ENCODE measurements at places on chromosomes 2 and 18. TPM values are rescaled to one million over a fixed set of nuclear protein-coding genes. Genes with fewer than 3 reads are reported as not detected.

Gene ORMDL1
- total RNA-seq = 56.8 TPM

Gene SOWAHC
- 12.6 TPM for total RNA-seq

Gene SFXN5
- total RNA-seq = 19.7 TPM

Gene CDK15
- total RNA-seq = 0.84 TPM

Gene GKN1
- not detected for total RNA-seq

Gene LYPD6B
- 0.81 TPM for total RNA-seq

Gene SULT1C2
- total RNA-seq = 14.6 TPM

Gene RAB31
- total RNA-seq = 115 TPM

Gene CRACDL
- total RNA-seq = 15.2 TPM

Gene MGAT4A
- total RNA-seq = 51.7 TPM

Gene PECR
- 13.4 TPM for total RNA-seq

DNA sequence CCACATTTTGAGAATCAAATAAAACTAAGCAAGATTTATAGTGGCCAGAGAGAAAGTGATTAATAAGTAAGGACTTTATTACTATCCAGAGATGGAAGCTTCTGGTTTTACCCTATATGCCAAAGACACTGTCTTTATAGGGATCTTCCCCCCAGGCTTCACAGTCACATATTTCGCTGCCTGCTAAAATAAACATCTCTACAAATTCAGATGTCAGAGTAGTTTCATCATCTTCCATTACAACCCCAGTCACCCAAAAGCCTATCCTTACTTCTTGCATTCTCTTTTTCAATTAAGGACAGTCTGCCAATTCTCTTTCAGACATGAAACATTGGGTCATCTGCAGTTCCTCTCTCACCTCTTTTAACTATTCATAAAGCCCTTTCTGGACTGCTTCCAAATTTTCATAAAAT is 28.3 kb downstream of the CREB1 start:
- no peak for DNase-seq

GRCh38 chr2:217713395-217714286 is 289.2 kb downstream of the TNS1 start:
- DNase-seq = peak; percentile 84

GRCh38 chr2:128500138-128500800 is 181.6 kb upstream of the HS6ST1 start:
- DNase-seq = no peak

DNA sequence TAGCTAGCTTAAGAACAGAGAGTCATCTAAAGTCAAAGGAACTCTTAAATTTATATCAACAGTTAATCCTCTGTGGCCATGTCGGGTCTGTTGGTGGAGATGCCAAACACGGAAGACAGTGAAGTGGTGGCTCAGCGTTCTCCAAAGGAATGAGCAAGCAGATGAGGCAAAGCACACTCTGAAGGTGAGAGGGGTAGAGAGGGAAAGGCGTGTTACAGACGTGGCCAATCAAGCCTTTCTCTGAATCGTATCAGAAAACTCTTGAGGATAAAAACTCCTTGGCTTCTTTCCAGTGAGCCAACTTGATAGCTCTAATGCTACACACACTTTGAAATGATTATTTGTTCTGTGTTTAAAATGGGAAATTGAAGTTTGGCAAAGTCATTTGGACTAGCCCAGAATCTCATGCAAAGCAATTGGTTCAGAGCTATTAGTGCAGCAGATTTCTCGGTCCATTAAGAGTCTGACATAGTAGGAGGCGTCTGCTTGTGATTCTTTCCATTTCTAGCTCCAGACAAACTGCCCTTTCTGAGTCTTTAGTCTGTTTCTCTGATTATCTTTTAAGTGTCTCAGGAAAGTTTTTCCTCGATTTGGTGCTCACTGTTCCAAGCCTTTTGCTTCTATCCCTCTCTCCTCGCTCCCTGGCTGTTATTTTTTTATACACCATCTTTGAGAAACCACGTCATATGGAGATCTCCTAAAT is 57.5 kb upstream of the CPO start:
- DNase-seq = no peak

DNA sequence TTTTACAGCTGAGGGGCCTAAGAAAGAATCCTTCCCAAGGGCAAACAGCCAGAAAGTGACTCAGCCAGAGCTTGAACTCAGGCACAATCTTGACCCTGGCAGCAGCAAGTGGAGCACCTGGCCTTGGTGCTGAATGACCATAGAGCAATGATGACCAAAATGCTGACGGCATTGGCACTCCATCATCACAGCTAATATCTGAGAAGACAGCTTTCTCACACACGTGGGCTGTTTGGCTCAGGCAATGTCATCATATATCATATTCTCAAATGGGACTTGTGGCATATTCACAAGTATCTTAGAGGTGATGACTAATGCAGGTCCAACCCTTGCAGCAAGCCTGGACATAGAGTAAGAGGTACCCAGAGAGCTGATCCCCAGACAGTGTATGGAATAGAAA is 443.9 kb upstream of the MYT1L start:
- DNase-seq = no peak

GRCh38 chr2:14016289-14016955 is 616.1 kb upstream of the LRATD1 start:
- peak; percentile 22 for DNase-seq

GRCh38 chr2:173544641-173545363 is 190.1 kb downstream of the CDCA7 start:
- no peak for DNase-seq

DNA sequence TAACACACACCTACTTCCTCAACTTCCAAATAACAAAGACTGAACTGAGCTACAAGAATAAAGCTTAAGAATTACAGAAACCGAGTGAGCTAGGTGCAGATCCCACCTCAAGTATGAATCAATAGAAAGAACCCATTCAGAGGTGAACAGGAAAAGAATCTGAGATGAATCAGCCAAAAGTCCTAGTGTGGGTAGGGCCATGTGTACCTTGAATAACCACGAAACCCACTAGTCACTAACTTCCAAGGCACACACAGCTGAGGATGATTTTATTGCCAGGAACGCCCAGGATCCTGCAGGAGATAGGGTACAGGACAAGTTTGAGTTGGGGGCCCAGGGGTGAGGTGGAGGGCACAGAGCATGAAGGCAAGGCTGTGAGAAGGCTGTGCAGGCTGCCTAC is 99.7 kb upstream of the REG3A start:
- no peak for DNase-seq

DNA sequence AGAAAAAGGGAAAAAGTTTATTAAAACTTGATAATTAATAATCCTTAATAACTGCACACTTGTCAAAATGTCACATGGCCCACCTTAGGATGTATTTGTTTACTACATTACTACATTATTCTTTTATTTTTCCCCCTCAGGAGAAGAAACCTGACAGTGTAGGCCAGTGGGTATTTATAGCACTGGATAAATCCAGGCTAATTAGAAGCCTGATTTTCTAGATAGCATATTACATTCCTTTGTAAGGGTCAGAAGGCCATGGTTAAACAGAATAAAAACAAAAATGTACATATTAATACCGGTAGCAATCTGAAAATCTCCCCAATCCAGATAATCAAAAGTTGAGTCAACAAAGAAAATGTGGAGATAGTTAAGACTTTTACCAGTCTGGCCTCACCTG is 21.5 kb upstream of the KIDINS220 start:
- DNase-seq = no peak

DNA sequence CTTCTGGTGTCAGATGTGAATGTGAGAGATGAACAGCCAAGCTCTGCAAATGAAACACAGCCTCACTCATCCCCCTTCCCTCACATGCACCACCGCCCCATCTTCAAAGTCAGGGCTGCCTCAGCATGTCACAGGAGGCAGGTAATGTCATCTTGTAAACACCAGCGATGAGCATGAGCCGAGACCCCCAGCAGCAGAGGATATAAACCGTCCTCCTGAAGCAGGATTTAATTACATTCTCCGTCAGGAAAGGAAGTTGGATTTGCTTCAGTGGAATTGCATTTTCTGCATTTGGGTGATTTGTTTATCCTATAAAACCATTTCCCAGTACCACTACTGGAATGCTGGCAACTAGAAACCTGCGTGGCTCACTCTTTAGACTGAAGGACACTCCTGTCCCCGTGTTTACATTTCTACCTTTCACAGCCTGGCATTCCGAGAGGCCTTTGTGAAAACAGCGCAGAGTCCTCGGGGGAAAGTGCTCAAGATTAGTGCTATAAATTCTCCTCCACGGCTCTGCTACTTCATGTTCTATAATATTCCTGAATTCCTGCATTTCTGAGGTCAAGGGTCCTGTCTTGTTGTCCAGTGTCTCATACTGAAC is 619.2 kb downstream of the IRS1 start:
- no peak for DNase-seq

- DNase-seq = no peak
These were observed 27.2 kb upstream of the NT5DC4 start for GRCh38 chr2:112693596-112693995.

DNA sequence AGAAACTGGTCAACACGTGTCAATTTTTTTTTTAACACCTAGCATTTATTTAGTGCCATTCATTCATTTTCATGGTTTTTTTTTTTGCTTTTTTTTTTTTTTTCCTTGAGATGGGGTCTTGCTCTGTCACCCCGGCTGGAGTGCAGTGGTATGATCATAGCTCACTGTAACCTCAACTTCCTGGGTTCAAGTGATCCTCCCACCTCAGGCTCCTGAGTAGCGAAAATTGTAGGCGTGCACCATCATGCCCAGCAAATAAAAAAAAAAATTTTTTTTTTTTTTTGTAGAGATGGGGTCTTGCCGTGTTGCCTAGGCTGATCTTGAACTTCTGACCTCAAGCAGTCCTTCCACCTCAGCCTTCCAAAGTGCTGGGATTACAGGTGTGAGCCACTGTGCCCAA is 21.1 kb downstream of the USP14 start:
- no peak for DNase-seq

DNA sequence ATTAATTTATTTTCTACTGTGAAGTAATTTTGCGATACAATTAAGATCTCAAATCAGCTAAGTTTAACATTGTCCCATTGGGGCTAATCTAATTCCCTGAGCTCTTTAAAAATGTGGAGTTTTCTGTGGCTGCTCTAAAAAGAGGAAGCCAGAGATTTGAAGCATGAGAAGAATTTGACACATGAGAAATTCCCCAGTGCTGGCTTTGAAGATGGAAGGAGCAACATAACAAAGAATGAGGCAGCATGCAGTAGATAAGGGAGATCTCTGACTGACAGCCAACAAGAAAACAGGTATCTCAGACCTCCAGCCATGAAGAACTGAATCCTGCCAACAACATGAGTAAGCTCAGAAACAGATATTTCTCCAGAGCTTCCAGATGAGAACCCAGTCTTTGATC is 308.4 kb downstream of the ZNF804A start:
- DNase-seq = no peak

DNA sequence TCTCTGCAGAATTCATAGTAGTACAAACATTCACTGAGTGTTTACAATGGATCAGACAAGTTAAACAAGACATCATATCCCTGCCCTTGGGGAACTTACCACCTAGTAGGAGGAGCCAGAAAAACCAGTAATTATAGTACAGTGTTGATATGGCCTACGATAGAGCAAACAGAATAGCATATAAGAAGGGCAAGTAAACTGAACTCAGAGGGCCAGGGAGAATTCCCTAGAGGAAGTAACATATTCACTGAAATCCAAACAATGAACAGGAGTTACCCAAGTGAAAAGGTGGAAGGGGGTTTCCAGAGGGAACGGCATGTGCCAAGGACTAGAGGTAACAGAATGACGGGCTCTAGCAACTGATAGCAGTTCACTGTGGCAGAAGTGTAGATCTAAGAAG is 34.1 kb downstream of the NHEJ1 start:
- DNase-seq = no peak

DNA sequence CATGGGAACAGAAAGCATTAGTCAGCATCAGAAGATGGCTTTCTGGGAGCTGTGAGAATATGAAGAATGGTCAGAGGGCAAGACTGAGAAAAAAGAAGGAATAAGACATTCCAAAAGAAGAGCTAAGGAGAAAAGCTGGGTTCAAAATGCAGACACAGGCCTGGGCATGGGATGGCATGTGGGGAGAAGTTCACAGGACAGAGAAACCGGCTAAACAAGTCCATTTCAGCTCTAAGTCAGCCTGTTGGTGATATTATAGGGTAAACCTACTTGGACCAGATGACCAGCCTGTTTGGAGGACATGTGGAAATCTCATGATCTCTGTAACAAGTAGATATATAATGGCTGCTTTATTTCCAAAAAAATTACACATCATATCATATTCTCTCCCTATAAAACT is 91.7 kb upstream of the MEIS1 start:
- DNase-seq = no peak

DNA sequence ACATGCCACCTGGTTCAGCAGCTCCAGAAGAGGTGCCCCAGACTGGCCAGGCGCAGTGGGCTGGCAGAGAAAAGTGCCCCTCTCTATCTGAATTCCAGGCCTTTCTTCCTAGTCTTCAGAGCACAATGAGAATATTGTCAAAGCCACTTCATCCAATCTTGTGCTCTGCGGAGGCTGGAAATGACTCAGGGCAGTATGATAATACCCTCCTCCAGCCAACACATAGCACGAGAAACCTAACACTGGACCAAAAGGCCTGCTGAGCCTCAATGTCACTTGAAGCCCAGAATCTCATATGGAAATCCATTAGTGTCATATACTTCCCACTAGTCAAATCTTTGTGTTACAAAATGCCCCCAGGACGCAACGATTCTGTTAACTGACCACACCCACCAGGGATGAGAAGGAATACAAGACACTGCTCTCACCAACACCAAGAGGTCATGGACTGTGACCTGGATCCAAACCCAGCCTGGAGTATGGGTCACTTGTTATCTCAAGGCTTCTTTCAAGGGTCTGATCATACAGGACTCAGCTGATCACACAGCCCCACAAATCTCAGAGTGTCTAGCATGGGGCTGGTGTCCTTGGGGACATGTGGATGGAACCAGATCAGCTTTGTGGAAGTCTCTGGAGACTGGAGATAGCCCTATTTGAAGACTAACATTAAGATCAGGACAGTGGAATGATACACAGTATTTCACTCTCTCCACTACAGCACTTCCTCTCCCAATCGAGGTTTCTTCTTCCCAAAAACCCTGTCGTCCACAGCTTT is 10.1 kb downstream of the KIF3C start:
- no peak for DNase-seq

GRCh38 chr18:48673853-48674721 is 135.3 kb downstream of the CTIF start:
- DNase-seq = no peak

GRCh38 chr2:167827352-167828097 is 419.9 kb downstream of the STK39 start:
- DNase-seq = no peak

DNA sequence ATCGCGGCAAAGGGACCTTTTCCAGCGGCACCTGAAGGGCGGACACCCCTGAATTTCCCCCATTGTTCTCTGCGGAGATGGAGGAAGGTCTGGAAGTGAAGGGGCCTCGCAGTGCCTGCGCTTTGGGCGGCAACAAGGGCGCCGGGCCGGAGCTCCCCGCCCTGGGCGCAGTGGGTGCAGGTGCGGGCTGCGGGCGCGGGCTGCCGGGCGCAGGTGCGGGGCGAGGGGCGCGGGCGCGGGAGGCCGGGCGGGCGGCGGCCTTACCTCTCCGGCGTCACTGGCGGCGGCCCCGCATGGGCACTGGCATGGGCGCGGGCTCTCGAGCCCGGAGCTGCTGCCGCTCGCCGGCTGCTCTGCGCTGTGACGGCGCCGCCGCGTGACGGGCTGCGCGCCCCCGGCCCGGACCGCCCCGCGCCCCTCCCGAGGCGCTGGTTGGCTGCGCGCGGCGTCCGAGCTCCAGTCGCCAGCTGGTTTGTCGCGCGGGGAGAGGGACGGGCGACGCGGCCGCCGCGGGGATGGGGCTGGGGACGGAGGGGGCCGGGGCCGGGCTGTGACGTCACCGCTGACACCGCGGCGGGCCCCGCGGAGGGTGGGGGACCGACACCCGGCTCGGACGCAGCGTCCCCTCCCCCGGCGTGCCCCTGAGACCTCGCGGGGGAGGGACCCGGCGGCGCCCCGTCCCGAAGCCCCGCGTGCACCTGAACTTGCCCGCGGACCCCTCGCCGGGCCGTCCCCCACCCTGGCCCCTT is at the start of gene KIF1A:
TSS of gene KIF1A (minus strand) at position 362 of the 749 bp plus-strand sequence. CDS start 22,467 bp downstream, outside the sequence.
- DNase-seq = no peak

- DNase-seq = no peak
These were observed 702.2 kb downstream of the RNF144A start for GRCh38 chr2:7619203-7619970.
